ENCODE measurements at places on chromosomes 5 and 9. TPM values are rescaled to one million over a fixed set of nuclear protein-coding genes. Genes with fewer than 3 reads are reported as not detected.

The ERAP2 gene
- 3.2 TPM for total RNA-seq

DNA sequence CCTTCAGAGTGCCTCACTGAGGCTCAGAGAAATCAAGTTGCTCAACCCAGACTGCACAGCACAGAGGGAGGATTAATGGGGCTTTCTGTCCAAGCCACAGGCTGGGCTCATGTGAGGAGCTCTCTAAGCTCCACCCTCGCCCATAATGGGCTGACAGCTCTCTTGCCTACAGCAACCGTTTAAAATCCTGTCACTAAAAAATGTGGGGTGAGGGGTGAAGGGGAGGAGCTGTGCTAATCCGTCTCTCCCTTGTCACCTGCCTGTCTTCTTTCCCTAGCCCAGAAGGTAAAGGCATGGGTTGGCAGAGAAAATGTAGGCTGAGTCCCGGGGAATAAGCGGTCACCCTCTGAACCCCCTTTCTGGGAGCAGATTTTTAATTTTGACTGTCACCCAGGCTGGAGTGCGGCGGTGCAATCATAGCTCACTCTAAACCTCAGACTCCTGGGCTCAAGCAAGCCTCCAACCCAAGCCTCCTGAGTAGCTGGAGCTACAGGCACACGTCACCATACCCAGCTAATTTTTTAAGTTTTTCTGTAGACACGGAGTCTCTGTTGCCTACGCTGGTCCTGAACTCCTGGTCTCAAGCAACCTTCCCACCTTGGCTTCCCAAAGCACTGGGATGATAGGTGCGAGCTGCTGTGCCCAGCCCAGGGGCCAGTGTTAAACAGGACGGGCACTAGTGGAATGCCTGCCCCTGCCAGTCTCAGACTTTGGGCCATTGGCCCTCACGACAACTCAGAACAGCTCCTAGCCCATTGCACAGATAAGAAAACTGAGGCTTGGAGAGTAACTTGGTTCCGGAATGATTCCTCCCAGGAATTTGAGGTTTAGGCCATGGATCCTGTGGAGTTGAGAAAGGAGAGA, 89.5 kb downstream of the LMX1B start:
- DNase-seq: no peak

DNA sequence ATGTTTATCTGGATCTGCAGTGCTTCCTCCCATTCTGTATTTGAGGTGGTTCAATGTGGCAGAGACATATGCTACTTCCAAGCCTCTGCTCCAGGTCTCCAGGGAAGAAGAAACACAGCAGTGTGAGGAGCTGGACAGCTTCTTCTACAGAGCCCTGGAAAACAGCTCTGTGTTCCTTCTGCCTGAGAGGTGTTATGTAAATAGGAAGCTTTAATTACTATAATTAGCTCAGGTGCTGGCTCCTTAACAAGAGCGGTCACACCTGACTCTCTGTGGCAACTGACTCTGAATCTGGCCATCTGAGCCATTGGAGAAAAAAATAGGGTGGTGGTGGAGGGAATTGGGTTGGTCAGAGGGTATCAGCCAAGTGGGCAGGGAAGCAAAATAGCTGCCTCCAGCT, 332.4 kb upstream of the BRINP1 start:
- DNase-seq: no peak

DNA sequence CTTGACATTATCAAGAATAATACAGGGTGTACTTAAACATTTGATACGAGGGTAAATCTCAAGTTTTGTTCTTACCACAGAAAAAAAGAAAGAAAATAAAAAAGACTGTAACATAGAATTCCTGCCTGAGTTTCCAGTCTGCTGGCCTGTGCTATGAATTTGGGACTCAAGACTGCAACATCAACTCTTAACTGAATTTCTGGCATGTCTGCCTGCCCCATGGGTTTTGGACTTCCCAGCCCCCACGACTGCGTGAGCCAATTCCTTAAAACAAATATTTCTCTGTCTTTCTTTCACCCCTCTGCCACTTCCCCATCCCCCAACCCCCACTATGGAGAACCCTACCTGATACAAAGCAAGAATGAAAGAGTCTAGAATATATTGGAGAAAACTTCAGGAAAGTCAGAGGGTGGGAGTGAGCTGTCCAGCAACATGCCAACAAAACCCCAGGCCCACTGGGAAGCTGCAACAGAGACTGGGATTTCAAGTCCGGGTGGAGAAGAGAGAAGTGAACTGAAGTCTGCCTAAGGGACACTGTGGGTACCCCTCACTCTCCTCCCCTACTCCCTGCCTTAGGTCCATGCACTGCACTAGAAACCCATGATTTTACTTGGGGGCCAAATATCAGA, 43.0 kb downstream of the MARCHF3 start:
- no peak for DNase-seq

DNA sequence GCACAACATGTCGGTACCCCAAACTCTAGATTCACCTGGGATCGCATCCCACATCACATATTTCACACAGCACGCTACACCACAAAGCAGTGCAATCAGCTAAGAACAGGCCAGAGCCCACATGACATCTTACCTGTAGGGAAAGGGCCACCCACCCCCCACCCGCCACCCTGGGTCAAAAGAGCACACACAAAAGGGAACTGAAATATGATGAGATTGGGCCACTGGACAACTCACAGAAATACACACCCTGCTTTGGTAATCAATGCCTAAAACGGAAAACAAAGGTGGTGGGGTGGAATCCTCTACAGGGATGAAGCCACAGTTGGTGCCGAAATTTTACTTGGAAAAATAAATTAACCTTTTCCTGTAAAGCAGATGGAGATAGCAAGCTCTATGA, 13.1 kb downstream of the RETREG1 start:
- DNase-seq: no peak

- no peak for DNase-seq
Observed at GRCh38 chr5:178777520-178777919, 47.1 kb upstream of the ZNF354A start.

Measured in NCI-H460 (cell line).